ENCODE measurements at places on chromosomes 12 and 14.

DNA sequence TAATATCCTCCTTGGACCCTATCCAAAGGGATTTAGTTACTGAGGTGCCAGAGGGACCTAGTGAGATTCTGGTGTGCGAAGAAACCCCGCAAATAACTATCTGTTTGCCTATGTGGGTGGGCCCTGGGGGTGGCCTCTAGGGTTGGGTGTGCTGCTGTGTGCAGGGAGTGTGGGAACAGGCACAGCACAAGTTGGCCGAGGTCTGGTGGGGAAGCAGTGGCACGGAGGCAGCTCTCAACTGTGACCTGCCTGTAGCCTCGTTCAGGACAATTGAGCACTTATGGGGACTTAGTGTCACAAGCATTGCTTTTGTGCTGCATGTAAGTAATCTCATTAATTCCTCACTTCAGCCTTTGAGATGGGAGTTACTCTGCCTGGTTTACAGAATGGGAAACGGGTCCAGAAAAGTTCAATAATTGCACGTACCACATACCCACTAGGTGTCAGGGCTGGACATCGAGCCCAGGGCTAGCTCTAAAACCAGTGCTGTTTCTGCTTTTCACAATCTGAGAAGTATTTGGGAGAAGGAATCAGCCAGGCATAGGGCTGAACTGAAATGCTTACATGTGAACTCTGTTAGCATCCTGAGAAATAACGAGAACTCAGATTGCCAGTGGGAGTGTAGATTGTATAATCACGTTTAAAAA, 58.8 kb downstream of the TECPR2 start:
- no peak for DNase-seq

DNA sequence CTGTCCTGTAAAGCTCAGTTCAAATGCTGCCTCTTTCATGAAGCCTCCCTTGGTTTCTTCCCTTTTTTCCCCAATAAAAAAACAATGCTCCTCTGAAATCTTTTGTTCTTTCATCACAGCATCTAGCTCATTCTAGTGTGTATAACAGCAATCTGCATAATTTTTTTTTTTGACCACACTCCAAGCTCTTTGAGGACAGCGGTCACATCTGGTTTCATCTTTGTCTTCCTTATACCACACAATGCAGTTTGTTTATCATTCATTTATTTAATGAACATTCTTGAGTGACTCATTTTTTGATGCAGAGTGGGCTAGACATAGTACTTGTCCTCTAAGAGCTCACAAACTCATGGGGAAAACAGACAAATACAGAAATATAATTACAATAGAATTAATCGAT, 7.3 kb downstream of the GNG2 start:
- no peak for DNase-seq

DNA sequence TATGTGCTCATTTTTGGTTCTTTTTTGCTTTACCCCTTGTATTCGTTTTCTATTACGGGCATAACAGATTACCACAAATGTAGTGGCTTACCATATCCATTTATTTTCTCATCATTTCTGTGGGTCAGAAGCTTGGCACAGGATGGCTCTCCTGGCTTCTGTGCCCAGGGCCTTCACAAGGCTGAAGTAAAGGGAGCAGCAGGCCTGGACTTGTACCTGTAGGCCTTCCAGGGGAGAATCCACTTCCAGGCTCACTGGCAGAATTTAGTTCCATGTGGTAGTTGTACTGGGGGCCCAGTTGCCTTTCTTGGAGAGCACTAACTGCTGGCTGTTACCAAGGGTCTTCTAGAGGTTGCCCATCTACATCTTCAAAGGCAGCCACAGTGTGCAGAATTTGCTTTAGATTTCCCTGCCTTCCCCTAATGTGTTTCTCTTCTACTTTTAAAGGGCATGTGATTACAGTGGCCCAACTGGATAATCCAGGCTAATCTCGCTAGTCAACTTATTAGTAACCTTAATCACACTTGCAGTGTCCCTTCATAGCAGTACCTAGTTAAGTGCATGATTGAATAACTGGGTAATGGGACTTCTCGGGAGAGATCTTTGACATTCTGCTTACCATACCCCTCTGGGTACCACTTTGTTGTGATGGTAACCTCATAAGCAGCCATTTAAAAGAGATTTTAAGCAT, 67.0 kb downstream of the CRADD start:
- DNase-seq, result no peak

GRCh38 chr12:112185093-112185923, 59.9 kb downstream of the TRAFD1 start:
- no peak for DNase-seq

GRCh38 chr14:96268431-96269358, 12.7 kb downstream of the BDKRB1 start:
- peak; percentile 99 for DNase-seq

GRCh38 chr12:15729097-15729496, 60.1 kb downstream of the EPS8 start:
- no peak for DNase-seq

DNA sequence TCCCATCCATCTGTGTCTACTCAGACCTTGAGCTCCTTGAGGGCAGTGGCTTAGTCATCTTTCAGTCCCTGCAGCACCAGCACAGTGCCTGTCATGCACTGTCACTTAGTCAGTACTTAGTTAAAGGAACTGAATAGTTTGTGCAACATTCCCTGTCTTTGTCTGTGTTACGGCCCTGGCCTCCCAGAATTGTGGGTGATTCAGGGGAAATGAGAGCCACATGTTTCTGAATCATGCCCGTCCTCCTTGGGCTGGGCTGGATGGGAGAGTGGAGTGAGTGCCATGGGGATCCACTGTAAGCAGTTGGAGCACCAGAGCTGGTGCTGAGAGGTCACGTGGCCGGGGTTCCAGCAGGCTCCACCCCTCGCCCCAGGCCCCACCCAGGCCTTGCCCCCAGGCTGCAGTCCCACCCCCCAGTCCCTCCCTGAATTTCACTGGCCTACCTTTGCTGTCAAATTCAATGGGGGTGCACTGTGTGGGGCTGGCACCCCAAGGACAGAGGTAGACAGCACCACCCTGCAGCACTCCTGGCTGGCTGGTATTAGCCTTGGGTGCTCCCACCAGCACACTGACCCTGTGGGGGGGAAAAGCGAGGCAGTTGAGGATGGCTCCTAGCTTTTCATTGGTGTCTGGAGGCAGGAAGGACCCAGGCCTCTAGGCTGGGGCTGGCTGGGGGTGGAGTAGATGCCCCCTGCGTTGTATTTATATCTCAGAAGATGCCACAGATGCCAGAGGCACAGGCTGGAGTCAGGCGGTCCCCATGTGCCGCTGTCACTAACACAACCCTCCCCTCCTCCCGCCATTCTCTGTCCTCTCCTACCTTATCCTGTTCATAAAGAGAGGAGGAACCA, 7.5 kb downstream of the ITGA5 start:
- peak; percentile 98 for DNase-seq

- DNase-seq, result no peak
These were observed 85.7 kb upstream of the GPR68 start for GRCh38 chr14:91330096-91330696.

DNA sequence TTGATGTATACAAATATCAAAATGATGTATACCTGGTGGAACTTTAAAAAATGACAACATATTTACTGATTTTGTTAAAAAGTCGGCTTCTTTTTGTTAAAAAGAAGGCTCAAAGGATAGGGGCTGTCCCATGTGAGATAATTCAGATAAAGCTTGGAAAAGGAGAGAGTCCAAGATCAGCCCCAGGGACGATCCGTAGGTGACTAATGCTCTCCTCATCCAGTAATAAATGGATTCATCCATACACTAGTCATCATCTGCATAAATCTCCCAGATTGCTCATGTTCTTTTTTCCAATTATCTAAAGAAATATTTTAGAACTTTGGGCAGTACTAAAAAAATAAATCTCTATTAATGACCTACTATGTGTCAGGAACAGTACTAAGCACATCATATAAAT, 23.4 kb upstream of the FSCB start:
- DNase-seq, result no peak

DNA sequence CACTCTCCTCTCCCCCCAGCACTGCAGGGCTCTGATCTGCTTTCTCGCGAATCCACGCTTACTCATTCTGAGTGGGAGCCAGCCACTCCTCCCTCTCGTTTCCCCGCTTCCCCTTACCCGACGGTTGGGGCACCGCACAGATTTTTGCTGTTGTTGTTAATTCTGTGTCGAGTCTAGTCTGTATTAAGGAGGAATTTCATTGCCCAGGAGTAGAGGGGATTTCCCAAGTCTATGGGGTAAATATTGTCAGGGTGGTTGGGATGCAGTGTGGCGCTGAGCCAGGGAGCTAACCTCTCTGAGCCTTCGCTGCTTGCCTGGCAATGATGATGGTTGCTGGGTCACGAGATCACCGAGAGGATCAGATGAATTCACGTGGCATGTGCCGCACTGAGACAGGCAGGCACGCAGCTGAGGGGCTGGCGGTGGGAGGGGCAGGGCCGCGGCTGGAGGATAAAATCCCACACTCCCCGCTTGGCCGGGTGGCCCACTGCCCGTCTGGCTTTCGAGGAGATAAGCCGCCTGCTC, 18.5 kb downstream of the NCOR2 start:
- DNase-seq, result peak; percentile 90

GRCh38 chr12:106020736-106021135, 118.0 kb downstream of the NUAK1 start:
- no peak for DNase-seq

DNA sequence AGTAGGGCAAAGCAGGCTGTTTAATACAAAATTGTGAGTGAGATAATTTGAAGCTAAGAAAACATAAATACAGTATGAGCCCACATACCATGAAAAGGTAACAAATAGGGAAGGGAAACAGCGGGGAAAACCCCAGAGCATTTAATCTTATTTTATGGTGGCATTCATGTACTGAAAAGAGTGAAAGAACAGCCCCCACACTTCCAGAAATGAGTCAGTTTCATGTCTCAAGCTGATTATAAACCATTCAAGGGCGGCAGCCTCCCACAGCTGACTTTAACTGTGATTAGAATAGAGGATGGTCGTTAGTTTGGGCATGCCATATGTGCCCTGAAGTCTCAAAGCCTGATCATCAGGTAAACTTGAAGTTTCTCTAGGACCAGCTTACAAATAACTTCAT, 64.5 kb downstream of the FOXG1 start:
- no peak for DNase-seq

- DNase-seq, result no peak
These were observed 638.6 kb downstream of the BCL11B start for GRCh38 chr14:98633380-98633779.

DNA sequence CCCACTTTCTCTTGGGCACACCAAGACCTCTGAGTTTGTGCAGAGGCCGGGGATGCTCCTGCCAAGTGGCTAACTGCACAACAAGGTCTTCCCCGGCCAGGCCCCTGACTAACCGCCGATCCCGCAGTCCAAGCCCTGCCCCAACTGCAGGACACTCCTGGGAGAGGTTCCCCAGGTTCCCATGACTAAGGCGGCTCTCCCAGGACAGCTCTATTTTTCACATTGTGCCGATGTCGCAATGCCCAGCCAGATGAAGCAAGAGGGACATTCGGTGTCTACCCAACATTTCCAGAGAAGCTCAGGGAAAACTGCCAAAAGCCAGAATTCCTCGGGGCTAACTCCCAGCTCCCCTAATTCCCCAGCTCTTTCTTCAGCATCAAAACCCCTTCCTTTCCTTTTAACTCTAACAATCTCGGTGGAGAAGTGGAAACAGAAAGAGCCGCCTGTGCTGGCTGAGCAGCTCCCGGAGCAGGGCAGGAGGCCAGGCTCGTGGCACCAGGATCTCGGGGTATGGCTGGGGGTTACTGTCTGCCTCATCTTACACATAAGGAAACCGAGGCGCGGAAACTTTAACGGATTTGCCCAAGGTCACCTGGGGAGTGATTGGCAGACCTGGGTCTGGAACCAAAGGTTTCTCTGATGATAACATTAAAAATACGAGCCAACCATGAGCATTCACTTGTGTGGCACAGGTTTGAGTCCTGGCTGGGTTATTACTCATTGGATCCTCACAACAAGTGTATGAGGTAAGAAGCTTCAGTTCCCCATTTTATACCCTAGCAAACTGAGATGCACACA, 318.2 kb downstream of the BCL11B start:
- peak; percentile 86 for DNase-seq

GRCh38 chr12:103997286-103997900, 31.7 kb downstream of the TDG start:
- DNase-seq, result no peak

DNA sequence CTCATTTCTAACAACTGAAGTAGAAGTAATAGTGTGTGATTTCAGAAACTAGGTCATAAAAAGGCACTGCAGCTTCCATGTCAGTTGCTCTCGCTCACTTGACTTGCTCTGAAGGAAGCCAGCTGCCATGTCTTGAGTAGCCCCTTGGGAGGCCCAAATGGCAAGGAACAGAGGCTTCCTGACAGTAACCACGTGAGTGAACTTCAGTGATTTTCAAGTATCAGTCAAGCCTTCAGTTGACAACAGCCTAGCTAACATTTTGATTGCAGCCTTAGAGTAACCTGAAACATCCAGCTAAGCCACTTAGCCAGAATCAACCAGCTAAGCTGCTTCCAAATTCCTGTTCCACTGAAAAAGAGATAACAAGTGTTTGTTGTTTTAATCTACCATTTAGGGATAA, 26.7 kb downstream of the TOGARAM1 start:
- no peak for DNase-seq

DNA sequence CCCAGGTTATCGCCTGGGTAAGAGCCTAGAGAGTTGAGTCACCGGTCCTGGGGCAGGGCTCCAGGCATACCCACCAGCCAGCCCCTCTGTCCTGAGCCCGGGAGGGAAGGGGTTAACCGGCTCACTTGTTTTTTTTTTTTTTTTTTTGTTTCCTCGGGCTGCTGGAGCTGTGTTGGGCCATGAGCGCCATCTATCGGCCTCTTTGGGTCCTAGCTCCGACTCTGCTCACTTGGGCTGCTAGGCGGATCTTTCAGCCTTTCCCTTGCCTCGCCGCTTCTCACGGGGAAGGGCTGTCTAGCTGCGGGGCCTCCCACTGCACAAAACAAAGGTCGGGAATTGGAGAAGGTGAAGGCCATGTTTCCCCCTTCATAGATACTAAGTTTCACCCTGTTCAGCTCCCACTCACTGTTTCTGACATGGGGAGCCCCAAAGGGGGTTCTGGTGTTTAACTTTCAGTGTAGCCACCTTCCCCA, 2.8 kb upstream of the SMUG1 start:
- peak; percentile 85 for DNase-seq

DNA sequence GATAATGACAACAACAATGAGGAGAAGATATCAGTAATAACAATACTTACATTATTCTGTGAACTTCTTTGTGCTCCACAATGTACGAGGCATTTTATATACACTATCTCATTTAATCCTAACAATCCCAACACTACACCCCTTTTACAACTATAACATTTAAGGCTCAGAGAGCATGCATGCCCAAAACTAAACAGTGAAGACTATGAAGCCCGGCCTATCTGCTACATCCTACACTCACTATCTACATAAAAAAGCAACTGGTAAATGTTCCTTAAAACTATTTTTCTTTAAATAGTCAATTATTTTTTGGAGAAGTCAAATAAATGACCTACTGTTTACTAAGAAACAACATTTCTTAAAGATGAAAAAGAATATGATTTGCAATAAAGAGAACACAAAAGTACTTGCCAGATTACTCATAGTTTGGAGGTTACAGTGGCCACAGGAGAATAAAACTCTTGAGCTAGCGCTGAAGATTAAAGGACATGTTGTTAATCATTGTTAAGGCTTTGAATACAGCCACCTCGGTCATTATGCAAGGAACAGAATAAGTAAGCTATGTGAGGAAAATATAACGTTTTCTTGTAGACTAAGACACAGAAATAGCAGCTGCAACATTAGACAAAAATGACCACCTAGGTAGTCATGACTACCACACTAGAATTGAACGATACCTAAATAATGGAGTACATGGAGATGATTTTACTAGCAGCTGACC, 56.7 kb downstream of the EPS8 start:
- peak; percentile 77 for DNase-seq
